ENCODE measurements at places on chromosomes 5 and 9.

GRCh38 chr5:123755653-123756317, 243.8 kb downstream of the CSNK1G3 start:
- no peak for DNase-seq

- no peak for DNase-seq
These were observed 38.9 kb downstream of the EFNA5 start for GRCh38 chr5:107631805-107632362.

DNA sequence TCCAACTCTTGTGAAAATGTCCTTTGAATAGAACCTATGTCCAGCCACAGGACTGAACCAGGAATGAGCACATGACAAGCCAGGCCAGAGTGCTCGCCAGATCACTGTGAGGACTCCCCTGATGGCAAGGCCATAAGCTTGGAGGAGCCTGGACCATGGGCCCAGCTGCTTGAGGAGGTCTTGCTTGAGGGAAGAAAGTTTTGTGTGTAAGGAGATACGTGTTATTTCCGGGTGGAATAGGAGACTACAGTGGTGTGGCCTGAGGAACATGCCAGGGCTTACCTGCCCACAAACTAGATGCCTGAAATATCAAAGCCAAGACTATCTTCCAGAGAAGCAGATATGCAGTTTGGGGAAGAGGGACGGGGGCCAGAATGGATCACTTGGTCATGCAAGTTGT, 84.7 kb downstream of the LIFR start:
- DNase-seq = no peak

DNA sequence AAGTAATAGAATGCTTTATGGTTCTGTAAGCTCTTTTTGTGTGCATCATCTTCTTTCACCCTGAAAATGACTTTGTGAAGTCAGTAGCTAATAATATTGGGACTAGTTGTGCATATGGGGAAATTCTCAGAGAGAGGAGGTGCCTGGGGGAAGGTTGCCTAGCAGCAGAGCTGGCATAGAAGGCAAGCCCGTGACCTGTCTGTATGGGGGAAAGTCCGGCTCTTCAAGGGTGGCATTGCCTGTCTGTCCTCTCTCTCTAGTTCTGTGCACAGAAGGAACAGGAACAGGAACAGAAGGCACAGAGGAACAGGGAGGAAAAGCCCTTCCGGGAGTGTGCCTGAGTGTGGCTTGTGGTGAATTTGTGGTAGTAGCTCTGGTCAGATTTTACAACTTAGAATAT, 33.1 kb downstream of the SH3GL2 start:
- DNase-seq = no peak

DNA sequence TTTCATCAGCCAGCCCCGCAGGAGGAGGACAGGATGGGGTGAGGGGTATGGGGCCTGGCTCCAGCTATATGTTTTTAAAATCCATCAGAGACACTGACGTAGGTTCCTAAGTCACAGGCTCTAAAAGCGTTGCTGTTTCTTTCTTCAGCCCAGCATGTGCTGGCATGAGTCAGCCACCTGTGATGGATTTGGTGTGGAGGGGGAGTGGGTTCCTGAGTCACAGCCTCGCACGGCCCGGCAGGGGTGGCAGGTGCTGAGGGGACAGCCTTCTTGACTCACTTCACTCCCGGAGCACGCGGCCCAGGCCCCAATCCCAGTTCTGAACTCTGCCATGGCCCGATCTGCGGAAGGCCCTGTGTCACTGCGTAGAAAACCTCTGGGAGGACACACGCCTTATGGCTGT, 38.8 kb upstream of the RPL26L1 start:
- no peak for DNase-seq

GRCh38 chr5:14364096-14364495, 217.5 kb upstream of the OTULINL start:
- DNase-seq = no peak

GRCh38 chr5:179837076-179838011, 16.6 kb downstream of the SQSTM1 start:
- DNase-seq = no peak

DNA sequence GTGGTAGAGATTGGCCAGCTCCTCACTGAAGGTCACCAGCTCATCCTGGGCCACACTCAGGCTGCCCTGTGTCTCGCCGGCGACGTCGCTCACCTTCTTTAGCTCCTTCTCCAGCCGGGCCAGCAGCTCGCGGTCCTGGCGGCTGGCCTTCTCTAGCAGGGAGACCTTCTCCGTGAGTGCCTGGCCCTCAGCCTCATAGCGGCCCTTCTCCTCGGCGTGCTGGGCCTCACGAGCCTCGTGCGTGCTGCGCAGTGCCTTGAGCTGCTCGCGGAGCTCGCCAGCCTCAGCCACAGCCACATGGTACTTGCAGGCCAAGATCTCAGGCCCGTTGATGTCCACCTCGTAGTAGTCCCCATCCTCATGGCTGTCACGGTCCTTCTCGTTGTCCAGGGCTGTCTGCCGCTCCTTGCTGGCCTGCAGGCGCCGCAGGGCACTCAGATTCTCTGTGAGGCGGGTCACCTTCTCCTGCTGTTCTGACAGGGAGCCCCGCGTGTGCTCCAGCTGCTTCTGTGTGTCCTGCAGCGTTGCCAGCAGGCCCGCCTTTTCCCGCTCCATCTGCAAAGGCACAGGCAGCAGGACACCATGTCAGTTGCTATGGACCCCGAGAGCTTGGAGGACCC, 45.5 kb downstream of the BICD2 start:
- DNase-seq = no peak

DNA sequence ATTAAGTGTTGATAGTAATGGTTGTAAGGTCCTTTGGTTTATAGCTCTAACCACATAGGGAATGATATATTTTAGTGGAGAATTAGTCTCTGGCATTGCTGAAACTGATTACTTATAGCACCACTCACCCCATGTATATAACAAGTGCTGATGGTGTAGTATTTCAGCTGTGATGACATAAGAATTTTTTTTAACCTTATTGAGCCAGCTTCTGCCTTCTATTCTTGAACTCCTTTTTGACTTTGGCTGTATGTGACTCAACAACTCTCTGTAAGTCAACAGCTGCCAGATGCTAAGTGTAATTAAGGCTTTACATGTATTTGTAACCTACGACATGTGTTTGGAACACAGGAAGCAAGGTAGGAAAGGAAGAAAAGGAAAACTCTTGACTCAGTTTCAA, 929.6 kb upstream of the WWC1 start:
- no peak for DNase-seq

DNA sequence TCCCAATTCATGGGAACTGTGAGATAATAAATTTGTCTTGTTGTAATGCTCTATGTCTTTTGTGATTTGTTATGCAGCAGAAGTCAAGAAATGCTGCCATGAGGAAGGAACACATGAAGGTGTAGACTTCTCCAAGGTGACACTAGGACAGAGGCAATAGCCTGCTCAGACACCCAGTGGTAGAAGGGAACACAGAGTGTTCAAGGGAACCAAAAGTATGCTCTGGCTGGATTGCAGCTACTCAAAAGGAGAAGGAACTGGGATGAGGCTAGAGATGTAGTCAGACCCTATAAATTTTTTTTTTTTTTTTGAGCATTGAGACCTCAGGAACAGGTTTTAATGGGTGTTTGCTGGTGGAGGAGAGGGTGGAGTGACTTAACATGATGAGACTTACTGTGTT, 232.5 kb downstream of the PARP8 start:
- DNase-seq = no peak

DNA sequence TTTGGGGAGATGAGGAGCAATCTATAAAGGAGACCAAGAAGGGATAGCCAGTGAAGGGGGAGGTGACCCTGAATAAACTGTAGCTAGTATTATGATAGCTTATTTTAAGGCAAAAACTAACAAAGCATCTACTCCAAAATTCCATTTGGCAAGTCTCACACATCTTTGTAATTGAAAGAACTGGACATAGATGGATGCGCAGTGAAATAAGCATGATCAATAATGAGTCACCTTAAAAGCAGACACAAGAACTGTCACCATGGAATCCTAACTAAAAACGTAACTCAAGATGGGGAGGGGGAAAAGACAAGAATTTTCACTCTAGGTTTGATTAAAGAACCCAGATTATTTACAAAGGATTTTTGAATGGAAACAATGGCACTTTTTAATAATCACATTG, 164.5 kb downstream of the MED27 start:
- no peak for DNase-seq

DNA sequence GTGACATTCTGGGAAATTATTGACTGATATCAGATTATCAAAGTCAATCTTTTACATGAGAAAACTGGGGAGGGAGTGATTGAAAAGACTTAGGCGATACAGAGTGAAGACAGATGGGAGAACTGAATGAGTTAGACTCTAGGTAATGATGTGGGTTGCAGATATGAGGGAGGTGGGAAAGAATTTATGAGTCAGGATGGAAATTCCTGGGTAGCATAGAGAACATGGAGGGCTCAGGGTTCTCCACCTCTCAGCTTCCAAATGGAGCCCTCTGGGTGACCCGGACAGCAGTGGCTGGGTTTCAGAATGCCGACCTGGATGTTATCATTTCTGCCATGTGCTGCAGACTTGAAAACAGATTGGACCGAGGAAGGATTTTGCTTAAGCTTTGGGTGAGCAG, 75.4 kb upstream of the SHB start:
- DNase-seq = no peak

DNA sequence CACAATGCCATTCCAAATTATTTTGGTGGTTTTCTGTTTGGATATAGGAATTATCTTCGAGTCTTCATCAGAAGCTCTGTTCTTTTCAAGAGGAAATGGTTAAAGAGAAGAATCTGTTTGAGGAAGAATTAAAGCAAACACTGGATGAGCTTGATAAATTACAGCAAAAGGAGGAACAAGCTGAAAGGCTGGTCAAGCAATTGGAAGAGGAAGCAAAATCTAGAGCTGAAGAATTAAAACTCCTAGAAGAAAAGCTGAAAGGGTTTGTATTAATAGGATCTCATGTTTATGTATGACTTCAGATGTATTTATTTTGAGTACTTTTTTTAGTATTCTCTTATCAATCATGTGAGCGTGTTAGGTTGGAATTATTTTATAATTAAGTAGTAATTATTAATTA, 15.0 kb downstream of the HMMR start:
- DNase-seq = no peak

GRCh38 chr5:117434254-117434653, 859.6 kb upstream of the SEMA6A start:
- no peak for DNase-seq

DNA sequence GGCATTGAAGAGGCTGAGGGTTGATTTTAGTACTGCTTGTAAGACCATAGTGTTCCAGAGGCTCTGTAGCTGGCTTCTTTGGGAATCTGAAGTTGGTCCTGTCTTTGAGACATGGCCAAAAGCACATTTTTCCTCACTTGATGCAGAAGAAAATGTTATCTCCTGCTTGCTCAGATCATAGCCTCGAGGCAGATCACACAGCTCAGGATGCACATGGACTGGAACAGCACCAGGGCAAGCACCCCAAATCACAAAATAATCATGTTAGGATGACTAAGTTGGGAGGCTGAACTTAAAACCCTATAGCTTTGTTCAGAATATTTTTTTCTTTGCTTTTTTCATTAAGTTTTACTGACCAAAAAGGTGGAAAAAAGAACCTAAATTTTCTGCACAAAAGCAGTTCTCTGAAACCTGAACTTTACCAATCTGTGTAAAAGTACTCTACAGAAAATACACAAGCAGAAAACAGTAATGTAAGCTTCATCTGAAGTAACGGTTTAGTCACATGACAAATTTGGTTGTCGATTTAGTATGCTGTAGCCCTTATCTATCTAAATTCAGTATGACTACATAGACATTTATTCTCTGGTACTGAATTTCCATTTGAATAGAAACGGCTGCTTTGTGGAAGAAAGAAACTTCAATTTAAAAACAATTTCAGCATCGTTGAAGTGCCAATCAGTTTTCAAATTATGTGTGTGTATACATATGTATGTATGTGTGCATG, 3.4 kb downstream of the KLHL9 start:
- no peak for DNase-seq

DNA sequence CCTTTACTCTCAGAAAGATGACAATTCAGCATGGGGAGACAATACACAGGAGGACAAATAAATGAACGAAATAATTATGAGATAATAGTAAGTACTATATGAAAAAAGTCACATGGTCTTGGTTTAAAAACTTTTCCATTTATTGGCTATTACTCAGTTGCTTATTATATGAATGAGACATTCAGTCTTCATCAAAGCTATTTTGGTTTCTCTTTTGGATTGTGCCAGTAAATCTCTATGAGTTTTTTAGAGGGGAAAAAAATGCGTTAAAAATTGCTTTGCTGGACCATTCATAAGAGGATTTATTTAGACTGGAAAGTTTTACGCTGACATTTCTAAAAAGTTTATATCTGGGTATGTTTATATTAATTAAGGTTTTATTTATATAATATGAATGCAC, 137.7 kb downstream of the AOPEP start:
- DNase-seq = no peak

DNA sequence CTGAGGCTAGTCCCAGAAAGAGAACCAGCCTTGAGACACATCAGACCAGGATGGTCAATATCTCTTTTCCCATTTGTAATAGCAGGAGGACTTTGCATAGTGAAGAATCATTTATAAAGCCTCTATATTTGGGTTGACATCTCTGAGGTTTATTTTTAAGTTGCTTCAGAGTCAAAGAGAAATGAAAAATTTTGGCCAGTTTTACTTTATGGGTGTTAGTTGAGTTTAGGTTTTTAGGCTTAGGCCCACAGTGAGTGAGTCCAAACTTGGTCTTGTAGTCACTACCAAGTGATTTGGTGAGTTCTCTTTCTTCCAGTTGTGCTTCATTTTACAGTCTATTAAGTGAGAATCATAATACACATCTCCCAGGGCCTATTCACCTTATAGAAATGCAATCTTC, 5.3 kb upstream of the MEF2C start:
- no peak for DNase-seq

DNA sequence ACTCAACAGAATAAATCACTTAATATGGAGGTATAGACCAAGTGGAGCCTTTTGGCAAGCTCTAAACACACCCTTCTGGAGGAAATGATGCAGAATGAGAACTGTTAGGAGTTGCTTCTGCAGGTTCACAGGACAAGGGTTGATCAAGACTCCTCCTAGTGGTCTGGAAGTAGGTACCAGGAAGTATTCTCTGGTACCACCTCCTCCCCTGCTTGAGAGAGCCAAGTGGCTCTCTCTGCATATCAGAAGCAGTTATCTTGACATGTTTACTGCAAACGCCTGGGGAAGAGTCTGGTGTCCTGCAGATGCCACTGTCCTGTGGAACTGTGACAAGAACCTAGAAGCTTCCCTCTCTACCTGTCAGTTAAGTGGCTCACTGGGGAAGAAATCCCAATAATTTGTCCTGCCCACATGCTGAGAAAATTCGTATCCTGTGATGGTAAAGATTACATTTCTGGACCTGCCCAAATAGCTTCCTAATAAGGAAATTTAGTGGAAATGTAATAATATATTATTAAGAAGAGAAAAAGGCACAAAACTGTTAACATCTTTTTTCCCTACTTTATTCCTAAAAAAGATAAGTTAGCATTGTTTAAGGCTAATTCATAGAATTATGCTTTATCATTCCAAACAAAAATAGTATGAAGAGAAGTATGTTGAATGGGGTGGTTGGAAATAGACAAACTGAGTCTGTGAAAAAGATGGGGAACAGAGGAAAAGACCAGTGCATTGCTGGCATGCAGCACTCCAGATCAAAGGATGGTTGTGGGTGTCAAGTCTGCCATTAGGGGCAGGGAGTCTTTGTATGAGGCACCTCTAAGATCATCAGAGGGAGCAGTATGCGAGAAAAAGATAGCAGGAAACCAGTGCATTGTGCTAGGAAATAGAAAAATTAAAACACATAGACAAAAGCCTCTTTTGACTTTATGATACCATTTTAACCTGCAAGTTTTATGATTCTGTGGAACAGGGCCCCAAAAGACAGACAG, 118.8 kb downstream of the CDC42SE2 start:
- DNase-seq = no peak

All from activated T-cell treated with anti-CD3 and anti-CD28 coated beads for 24 hours (primary cell).